ENCODE measurements at places on chromosomes 12 and 14.

GRCh38 chr14:99183716-99184115 lies 88.3 kb downstream of the BCL11B start:
- no peak for DNase-seq

DNA sequence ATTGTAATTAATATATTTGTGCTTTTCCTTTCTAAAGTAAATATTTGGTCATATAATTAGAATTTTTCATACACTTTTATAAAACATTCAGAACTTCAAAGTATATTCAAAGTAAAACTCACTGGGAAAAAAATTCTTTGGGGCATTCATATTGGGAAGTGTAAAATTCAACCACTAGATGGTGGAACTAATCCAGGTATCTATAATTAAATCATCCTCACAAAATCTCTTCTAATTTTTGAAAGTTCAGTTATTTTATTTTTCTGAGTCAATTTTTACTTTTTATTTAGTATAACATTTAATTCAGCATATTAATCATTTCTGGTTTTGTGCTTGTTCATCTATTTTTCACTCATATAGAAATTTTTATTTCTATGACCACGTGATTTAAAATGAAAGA lies 81.0 kb downstream of the NTS start:
- no peak for DNase-seq

- no peak for DNase-seq
Measured at GRCh38 chr12:93572712-93573551, 457 bp downstream of the SOCS2 start.

GRCh38 chr12:79174626-79175025 lies 310.1 kb downstream of the SYT1 start:
- DNase-seq: peak; percentile 0

DNA sequence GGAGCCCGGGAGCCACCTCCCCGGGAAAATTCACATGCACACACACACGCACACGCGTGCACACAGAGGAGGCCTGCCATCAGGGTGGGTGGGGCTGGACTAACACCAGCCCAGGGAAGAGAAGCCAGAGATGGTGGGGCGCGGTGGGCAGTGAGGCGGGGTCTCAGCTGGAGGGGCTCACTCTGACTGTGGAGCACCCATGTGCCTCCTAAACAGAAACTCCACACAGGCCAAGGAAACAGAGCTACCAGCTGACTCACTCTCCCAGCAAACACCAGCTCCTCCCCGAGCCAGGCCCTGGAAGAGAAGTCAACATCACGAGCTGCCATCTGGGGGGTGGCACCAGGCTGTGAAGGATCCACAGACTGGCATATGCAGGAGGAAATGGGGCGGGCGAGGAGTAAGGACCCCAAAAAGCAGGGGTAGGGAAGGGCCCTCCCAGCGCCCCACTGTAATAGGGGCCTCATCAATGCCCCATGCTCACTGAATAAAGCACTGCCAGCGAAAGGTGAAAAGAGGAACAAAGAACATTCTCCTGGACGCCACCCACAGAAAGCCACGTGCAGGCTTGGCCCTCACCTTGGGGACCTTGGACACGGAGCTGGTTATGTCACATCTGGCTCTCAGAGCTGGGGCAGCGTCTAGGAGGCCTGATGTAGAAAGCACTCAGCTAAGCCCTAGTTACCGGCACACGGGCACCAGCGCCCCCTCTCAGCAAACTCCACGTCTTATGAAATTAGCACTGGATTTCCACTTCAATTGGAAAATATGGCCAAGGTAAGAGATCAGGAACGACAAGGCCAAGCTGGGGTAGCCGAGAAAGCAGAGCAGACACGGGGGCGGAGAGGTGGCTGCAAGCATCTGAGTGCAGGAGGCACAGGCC lies 8.4 kb upstream of the INF2 start:
- no peak for DNase-seq

Data from AG09319 (cell line).